ENCODE measurements at places on chromosomes 3 and 15.

GRCh38 chr15:44243829-44244228 is 44.7 kb upstream of the GOLM2 start:
- DNase-seq, result no peak

- peak; percentile 63 for DNase-seq
Measured at GRCh38 chr3:114558271-114558670, 264.4 kb downstream of the TIGIT start.

GRCh38 chr3:146125951-146126350 is 35.0 kb downstream of the PLOD2 start:
- DNase-seq, result peak; percentile 91

- DNase-seq, result no peak
Measured at GRCh38 chr3:9673082-9673481, 23.8 kb downstream of the MTMR14 start.

GRCh38 chr3:133734305-133734704 is 11.9 kb upstream of the TF start:
- no peak for DNase-seq

- no peak for DNase-seq
Measured at GRCh38 chr15:70358871-70359647, 261.3 kb upstream of the TLE3 start.

- no peak for DNase-seq
Measured at GRCh38 chr15:89659295-89659694, 4.0 kb upstream of the KIF7 start.

DNA sequence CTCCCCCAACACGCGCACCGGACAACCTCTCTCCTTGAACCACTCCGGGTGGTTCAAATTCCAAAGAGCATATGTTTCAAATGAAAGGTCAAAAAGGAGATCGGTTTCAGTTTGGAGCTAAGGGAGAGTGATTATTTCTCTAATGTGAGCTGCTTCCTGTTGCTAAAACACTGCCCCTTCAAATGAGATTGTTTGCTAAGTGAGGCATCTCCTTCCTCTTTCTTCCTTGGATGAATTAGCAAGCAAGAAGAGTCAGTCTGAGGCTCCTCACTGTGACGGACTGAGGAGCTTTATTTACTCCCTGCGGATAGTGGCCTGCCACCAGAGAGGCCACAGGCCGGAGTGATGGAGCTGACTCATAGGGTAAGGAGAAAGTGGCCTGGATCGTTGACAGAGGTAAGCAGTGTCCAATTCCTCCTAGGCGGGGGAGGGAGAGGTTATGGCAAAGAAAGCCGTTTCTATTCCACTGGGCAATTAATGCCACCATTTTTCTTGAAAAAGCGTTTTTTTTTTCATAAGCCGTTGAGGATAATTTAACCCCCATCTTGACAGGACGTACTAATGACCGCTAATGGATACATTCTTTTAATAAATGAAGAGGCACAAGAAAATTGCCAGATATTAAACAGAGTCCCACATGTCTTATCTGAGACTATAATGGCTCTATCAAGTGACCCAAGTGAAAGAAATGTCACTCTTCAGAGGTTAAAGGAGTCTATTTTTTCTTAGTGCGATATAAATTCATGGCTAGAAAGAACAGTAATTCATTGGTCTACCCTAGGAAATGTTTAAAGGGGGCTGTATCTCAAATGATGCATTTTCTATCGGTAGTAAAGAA is 167.0 kb upstream of the ANKRD28 start:
- peak; percentile 68 for DNase-seq

GRCh38 chr3:42157540-42158538 is 66.7 kb downstream of the TRAK1 start:
- no peak for DNase-seq

- DNase-seq, result no peak
Measured at GRCh38 chr15:58604455-58604923, 145.0 kb downstream of the ADAM10 start.

GRCh38 chr3:87305517-87305916 is 29.1 kb upstream of the POU1F1 start:
- DNase-seq, result no peak

DNA sequence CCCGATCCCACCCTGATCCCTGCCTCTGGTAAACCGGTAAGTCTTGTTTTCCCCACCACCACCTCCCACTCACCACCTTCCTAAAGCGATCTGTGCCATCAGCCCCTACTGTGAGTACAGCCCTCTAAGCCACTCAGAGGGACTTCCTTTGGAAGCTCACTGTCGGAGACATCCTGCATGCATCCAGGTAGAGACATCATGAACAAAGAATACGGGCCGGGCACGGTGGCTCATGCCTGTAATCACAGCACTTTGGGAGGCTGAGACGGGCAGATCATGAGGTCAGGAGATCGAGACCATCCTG is 13.7 kb upstream of the PCSK6 start:
- DNase-seq, result no peak

DNA sequence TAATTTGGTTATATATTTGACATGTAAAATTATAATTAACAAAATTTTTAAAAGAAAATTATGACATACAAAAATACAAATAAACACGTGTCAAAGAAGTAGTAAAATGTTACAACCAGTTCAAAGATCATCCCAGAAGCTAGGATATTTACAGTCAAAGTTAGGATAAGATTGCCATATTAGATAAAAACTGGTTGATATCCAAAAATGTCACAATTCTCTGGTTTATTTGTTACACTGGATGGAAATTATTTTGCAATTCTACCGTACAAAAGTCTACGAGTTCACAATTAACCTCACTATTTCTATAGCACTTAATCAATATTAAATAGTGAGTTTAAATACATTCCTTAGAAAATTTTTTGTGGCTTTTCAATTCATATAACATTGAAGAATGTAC is 673.8 kb downstream of the GBE1 start:
- DNase-seq, result no peak

- peak; percentile 72 for DNase-seq
Measured at GRCh38 chr15:51097553-51098330, 3.0 kb upstream of the TNFAIP8L3 start.

DNA sequence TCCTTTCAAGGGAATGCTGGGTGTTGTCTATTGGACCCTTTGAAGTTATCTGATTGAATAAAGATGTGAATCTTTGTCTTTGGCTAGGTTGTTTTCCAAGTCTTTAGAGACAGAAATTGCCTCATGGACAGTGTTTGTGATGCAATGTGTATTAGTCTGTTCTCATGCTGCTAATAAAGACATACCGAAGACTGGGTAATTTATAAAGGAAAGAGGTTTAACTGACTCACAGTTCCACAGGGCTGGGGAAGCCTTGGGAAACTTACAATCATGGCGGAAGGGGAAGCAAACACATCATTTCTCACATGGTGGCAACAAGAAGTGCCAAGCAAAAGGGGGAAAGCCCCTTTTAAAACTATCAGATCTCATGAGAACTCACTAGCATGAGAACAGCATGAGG is 88.8 kb upstream of the PLXND1 start:
- peak; percentile 68 for DNase-seq

GRCh38 chr15:43132830-43133429 is 456 bp upstream of the TMEM62 start:
- no peak for DNase-seq

DNA sequence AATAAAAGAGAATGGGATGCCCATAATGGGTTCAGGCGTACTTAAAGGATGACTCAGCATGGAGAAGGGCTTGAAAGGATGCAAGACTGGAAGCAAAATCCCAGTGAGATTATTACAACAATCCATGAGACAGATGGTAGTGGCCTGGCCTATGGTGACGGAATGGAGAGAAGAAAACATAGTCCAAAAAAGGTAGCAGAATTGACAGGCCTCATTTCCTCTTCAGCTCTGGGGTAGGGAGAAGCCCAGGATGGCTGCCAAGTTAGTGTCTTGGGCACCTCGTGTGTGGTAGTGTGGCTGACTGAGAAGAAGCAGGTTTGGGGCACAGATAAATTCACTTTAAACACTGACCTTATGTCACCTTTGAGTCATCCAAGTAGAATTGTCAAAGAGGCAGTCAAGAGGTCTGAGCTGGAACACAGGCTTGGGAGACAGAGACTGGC is 18.1 kb downstream of the MB21D2 start:
- peak; percentile 90 for DNase-seq

Measured in foreskin fibroblast (primary cell).